ENCODE measurements at places on chromosomes 2 and 18. TPM values are rescaled to one million over a fixed set of nuclear protein-coding genes. Genes with fewer than 3 reads are reported as not detected.

ACKR3 gene
- 76.3 TPM for total RNA-seq

- no peak for DNase-seq
Observed at GRCh38 chr2:208112969-208113368, 11.4 kb downstream of the CRYGD start.

- DNase-seq: peak; percentile 99
Observed at GRCh38 chr18:55415258-55415871, 172.6 kb downstream of the TCF4 start.

OBSL1 gene
- 76.6 TPM for total RNA-seq

GRCh38 chr2:23595601-23596251, 210.7 kb downstream of the KLHL29 start:
- DNase-seq: no peak

GRCh38 chr2:16785149-16785548, 119.5 kb upstream of the CYRIA start:
- no peak for DNase-seq

QPCT gene
- 1.9 TPM for total RNA-seq

CXCR1 gene
- total RNA-seq: 0.65 TPM

CD302 gene
- total RNA-seq: 161 TPM

DNA sequence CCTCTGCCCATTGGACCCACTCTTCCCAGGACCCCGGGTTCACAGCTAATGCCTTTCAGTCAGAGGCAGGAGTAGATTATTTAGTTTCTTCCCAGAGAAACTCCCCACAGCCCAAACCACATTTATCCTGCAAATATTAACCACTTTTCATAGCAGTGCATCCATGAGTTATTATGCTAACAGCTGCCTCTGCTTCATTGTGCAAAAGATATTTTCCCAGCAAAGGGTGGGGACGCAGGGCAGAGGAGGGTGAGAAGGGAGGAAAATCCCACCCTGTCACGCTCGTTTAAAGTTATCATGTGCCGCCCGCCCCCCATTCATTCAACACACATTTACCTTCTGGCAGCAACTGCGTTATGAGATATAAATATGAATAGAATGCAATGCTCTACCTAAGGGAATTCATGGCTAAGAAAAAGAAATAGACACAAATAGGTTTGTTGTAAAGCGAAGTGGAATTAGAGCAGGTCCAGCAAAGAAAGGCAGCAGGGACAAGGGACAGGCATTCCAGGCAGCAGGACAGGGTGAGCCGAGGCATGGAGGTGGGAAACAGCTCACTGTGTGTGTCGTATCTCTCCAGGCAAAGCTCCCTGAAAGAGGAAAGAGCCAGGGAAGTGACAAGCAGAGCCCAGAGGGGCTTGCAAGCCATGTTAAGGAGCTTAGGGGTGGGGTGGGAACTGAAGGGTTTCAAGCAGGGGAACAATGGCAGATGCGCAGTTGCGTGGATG, 46.3 kb upstream of the LTBP1 start:
- DNase-seq: no peak
